NCI-H1930 (cell line): ENCODE measurements at places on chromosomes 3 and 15.

GRCh38 chr3:170752571-170753155, 117.3 kb downstream of the RPL22L1 start:
- DNase-seq, result no peak

GRCh38 chr3:14757153-14757700, 61.5 kb upstream of the FGD5 start:
- no peak for DNase-seq

- DNase-seq, result no peak
Measured at GRCh38 chr3:62178739-62179600, 194.4 kb downstream of the FEZF2 start.

- peak; percentile 63 for DNase-seq
Measured at GRCh38 chr15:91055548-91056331, 33.3 kb upstream of the VPS33B start.

DNA sequence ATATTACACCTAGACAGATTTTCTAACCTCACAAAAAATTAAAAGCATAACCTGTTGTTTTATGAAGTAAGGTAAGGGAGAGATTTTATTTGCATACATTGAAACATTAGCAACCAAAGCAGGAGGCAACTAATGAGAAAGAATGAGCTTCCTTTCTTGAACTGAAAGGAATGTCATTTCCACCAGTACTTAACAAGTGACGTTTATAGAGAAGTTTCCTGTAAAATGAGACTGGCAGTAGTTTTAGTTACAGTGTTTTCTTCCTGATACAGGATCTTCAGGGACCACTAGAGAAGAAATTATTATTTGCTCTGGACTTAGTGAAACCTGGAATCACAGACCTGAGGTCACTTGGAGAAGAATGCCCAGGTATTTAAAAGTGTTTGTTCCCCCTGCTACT, 27.4 kb upstream of the FRMD5 start:
- DNase-seq, result no peak

GRCh38 chr15:40506964-40507571, 36.3 kb downstream of the CHST14 start:
- peak; percentile 83 for DNase-seq

DNA sequence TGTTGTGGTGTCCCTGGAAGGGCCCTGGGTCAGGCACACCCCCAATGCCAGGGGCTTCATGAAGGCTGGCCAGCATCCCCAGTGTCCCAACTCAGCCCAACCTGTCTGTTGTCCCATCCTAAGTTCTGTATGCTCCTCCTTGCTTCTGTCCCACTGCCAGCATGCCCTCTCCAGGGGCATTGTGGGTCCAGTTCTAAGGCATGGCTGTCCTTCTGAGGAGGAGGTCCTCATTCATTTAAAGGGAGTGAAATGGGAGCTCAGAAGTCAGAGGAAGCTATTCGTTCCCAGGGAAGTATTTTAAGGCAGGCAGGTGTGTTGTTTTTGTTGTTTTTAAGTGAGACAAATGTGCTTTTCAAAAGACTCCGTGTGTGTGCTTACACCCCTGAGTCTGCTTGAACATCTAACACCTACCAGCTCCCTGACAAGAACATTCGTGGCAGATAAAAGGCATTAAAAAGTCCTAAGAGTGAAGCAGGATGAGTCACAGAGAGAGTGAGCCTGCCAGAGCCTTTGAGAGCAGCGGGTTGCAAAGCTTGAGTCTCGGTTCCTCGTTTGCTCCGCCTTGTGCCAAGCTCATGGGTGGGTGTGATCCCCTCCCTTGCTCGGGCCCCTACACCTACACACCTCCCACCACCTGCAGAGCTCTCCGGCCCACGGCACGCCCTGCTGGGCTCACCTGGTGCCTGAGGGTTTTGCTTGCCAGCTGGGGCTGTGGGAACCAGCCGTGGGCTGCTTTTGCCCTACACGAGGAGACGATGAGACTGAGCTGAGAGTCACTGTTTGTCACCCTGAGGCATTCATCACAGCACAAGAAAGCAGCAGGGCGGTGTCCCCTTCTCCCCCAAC, 183.4 kb upstream of the TOPAZ1 start:
- no peak for DNase-seq

- no peak for DNase-seq
Measured at GRCh38 chr3:37324850-37325321, 150.5 kb upstream of the LRRFIP2 start.

- DNase-seq, result no peak
Measured at GRCh38 chr3:129576514-129577352, 29.7 kb downstream of the PLXND1 start.

- DNase-seq, result no peak
Measured at GRCh38 chr3:194856296-194856695, 170.6 kb downstream of the FAM43A start.

DNA sequence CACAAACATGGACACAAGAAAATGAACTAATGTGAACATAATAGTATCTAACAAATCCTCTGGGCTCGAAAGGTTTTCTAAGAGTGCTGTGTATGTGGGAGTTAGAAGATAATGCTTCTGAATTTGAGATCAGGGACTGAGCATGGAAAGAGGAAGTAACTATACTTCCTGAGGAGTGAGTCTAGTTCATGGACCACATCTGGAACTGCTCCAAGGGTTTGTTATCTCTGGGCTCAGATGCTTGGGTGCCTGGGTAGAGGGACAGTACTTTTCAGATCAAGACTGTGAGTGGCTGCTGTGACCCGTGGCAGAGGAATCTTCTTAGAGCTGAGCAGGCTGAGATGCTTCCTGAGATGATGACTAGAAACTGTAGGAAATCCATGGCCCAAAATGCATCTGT, 28.5 kb downstream of the TBC1D23 start:
- no peak for DNase-seq

- DNase-seq, result no peak
Measured at GRCh38 chr15:96914081-96914480, 583.6 kb downstream of the NR2F2 start.

- no peak for DNase-seq
Measured at GRCh38 chr3:132289316-132289715, 27.9 kb upstream of the ACP3 start.

DNA sequence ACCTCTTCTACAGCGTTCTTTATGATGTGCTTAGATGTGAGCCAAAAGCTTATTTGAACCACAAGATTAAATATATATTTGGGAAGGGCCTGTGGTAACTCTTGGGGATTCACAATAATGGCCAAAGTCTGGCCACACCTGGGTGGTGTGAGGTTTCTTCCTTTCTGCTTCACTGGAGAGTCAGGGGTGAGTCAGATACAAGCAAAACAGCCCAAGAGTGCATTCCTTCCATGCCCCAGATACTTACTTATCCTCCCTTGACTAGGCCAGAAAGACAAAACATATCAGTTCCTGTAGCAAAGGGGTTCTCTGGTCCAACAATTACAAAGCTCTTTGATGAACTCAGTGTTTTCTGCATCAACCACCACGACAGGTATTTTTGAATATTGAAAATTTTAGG, 941 bp downstream of the ZBED2 start:
- DNase-seq, result no peak

GRCh38 chr3:171454041-171454440, 6.2 kb downstream of the TNIK start:
- no peak for DNase-seq

GRCh38 chr3:88704338-88704737, 403.1 kb upstream of the EPHA3 start:
- DNase-seq, result no peak

GRCh38 chr3:8050283-8050682, 451.3 kb upstream of the LMCD1 start:
- DNase-seq, result no peak
